ENCODE measurements at places on chromosomes 11 and 22.

- no peak for DNase-seq
Observed at GRCh38 chr11:10584071-10584501, 15.6 kb upstream of the LYVE1 start.

GRCh38 chr22:22856364-22856763 lies 31.3 kb upstream of the IGLL5 start:
- no peak for DNase-seq

- DNase-seq: no peak
Observed at GRCh38 chr11:114124601-114125144, 65.2 kb downstream of the ZBTB16 start.

DNA sequence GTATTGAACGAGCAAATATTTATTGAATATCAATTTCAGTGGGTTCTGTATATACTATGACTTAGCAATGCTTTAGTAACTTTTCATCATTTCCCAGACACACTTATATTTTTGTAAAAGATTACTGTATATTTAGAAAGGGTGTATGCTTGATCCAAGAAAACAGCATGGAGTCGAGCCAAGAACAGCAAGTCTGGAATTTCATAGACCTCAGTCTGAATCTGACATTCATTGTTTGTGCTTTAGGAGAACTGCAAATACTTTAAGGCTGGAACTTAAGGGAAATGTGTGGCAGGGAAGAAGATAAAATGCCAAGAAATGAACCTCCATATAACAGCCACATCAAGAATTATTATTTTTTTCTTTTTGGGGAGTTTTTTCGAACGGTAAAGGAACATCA lies 1156.8 kb downstream of the LRRC4C start:
- no peak for DNase-seq

GRCh38 chr22:40703736-40704135 lies 24.5 kb downstream of the MCHR1 start:
- no peak for DNase-seq

DNA sequence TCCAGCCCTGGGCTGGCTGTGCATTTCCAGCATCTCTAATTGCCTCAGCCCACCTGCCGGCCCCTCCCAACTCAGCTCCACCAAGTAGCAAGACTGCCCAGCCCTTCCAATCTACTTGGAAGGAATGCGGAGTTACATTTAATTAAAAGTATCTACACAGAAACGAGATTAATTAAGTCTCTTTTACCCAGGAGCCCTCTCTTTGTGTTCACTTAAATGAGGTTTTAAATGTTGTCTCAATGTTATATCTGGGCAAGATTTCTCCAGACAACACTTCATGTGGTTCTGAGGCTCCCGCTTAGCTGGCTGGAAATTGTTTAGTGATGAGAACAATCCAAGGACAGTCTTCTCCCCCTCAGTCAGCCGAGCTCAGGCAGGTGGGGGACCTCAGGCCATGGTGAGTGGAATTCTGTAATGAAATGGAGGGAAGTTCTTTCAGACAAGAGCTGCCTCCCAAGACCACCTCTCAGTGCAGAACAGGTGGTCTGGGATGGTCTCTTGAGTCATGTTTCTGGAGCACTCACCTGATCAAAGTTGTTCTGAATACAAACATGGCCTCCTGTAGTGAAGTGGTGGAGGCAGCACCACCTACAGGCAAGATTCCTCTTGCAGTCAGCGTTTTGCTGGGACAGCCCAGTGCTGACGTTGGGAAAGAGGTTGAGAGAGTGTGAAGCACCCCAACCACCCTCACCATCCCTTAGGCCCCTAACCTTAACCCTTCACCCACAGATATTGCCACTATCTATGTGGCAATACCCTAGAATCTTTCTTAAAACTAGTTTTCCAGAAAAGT lies 371.6 kb downstream of the CADM1 start:
- DNase-seq: no peak

GRCh38 chr11:102421261-102421660 lies 31.3 kb downstream of the TMEM123 start:
- no peak for DNase-seq

- DNase-seq: no peak
Observed at GRCh38 chr22:48941903-48942575, 885.6 kb downstream of the BRD1 start.

- no peak for DNase-seq
Observed at GRCh38 chr11:58061813-58062212, 31.1 kb downstream of the OR6Q1 start.

DNA sequence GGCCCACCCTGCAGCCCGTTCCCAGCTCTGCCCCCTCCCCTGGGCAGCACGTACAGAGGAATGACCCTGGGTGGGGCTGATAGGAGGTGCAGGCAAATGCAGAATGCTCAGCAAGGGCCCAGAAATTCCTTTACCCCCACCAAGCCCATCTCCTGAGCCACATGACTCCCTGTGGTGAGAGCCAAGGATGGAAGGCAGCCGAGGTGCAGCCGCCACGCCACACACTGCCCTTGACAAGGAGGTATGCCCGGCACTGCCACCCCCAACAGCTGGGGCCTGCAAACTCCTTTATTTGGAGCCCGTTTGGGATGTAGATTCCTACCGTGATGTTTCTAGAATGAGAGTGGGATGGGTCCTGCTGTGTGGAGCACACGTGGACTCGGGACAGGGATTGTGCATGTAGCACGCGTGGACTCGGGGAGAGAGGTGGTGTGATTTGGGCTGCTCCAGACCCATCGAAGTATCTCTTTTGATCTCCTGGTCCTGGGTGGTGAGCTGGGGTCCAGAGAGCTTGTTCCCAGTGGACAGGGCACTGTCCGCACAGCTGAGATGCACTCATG lies 12.9 kb downstream of the GTSE1 start:
- DNase-seq: no peak

- DNase-seq: peak; percentile 39
Observed at GRCh38 chr11:61827571-61828378, at the start of gene FADS2. Gene FADS2, plus strand, starts transcription at chr11:61828300. Its CDS starts 91 bp downstream, at chr11:61828391.

DNA sequence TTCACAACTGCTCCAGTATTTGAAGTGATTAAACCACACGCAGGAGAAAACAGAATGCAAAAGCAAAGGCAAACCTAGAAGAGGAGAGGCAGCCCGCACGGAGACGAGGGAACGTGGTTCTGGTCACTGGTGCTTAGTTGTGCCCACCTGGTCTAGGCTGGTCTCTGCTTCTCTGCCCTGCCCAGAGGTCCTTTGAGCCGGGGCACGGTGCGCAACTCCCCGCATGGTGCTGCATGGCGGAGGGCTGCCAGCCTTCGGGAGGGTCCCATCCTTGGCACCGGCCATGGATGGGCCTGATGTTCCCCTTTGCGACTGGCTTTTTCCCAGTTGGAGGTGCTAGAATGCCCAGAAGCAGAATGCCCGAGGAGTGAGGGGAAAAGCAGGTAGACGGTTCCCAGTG lies 46.1 kb downstream of the KCNC1 start:
- no peak for DNase-seq

GRCh38 chr11:4385978-4386740 lies 7.3 kb downstream of the TRIM21 start:
- DNase-seq: no peak

DNA sequence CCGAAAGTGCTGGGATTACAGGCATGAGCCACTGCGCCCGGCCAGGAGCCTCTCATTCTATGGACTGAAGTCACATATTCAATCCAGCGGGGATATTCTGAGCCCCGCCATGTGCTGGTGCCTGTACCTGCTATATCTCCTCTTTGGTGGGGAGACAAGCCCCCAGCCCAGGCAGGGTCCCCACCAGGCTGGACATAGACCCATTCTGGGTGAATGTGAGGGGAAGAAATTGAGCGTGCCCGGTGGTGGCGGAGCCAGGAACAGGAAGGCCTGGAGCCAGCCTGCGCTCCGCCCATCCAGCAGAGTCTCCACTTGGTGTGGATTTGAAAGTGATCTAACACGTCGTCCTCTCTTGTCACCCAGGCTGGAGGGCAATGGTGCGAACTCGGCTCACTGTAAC lies 38.0 kb upstream of the CSNK1E start:
- no peak for DNase-seq

DNA sequence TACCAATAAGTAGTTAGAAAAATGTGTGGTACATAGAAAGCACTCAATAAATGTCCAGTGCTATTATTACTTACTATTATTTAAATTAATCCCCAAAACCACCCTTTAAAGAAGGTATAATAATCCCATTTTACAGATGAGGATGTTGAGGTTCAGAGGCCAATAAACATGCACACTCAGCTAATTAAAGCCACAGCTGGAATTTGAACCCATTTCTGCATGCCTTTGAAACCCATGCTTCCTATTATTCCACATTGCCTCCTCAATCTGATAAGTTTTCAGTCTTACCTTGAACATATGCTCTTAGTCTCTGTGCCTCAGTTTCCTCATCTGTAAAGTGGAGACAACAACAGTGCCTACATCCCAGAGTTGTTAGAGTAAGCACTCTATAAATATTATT lies 52.8 kb downstream of the CCDC34 start:
- no peak for DNase-seq

- no peak for DNase-seq
Observed at GRCh38 chr11:47398551-47398950, 9.8 kb upstream of the SLC39A13 start.

GRCh38 chr11:134289789-134290188 lies 13.6 kb downstream of the GLB1L3 start:
- no peak for DNase-seq

Measured in stimulated activated CD4-positive, alpha-beta T cell treated with anti-CD3 and anti-CD28 coated beads, Interleukin-2, amount 100 ng/mL, for 4 hours (primary cell).